ENCODE measurements at places on chromosomes 2 and 18.

- DNase-seq = peak; percentile 84
Measured at GRCh38 chr2:219495531-219496122, 3.1 kb upstream of the GMPPA start.

DNA sequence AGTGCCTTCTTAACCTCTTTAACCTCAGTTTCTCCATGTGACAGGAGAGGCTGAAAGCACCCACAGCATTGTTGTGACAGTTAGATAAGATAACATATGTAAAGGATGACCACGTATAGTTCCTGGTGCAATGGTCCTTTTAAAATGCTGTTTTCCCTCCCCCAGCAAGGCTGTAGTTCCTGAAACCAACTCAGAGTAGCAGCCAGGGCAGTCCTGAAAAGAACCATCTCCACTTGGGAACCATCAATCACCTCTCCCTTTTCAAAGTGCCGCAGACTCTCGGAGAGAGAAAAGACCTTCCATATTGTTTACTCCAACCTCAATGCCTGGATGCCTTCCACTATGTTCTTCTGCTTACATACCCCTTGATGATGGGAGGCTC, 158.8 kb downstream of the DDX1 start:
- DNase-seq = no peak

DNA sequence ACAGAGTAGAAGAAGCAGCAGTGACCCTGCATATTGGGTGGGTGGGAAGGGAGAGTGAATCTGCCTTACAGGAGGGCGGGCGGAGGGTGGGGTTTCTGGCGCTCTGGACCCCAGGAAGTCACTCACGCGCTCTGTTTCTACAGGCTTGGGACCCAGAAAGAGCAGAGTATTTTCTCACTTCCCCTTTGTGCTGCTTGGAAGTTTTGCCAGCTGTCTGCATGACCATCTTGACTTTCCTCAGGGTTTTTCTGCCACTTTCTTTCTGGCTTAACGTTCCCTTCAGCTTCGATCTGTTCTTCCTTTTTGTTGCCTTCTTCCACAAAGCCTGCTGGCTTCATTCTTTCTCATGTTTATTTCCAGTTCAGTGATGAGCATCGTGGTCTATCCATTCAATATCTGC, 383.1 kb downstream of the GALR1 start:
- DNase-seq = peak; percentile 11

DNA sequence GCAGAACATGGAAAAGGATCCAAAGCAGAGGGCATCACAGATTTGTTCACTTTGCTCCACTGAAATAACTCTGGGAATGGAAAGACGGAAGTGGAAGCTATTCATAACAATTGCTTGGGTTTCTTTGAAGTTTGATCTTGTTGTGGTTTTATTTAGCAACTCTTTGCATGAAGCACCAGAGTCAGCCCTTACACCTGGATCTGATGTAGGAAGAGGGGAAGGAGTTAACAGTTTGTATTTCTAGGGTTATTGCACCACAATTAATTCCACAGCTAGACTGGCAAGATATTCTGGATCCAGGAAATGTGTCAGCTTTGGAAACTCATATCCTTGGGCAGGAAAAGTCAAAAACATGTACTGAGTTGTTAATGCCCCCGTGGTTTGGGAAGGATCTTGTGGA, 1143.4 kb downstream of the CNTNAP5 start:
- no peak for DNase-seq

- no peak for DNase-seq
Measured at GRCh38 chr2:181877181-181877664, 14.3 kb upstream of the ITPRID2 start.

DNA sequence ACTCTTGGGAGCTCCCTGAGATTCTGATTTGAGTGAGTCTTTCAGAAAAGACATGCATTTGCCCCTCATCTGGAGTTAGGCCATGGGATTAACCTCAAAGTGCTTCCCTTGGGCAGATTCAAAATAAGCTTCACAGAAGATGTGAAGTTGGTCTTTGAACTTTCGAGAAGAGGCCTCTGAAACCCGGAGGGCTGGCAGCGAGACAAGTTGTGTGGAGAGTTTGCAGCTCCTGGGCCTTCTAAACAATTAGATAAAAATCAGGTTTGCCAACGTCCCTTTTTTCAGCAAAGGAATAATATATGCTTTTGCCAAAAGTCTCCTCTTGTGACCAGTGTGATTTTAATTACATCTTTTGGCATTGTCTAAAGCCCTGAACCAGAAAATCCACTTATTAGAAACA, 489.7 kb downstream of the SOX11 start:
- no peak for DNase-seq

Data from germinal center (tissue), 1 donor.